Foreskin keratinocyte (primary cell): ENCODE measurements at places on chromosomes 1 and 21.
A peak's percentile ranks its signal among the peaks of the same experiment; 100 is the strongest.

DNA sequence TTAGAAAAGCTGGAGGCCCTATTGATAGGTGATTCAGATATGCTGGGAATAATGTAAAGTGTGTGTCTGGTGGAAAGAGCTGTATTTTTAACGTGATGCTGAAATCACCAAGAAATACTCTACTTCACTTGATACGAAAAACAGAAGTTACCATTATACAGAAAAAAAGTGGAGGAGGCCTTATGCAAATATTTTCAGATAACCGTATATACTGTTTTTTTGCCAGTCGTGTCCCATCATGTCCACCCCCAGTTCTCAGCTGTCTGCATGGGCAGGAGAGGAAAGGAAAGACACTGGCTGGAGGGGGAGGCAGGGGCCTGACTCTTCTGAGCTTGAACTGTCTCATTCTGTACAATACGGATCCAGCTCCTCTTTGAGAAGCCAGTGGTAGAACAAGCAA, 51.1 kb downstream of the KCNJ6 start:
- DNase-seq: no peak

DNA sequence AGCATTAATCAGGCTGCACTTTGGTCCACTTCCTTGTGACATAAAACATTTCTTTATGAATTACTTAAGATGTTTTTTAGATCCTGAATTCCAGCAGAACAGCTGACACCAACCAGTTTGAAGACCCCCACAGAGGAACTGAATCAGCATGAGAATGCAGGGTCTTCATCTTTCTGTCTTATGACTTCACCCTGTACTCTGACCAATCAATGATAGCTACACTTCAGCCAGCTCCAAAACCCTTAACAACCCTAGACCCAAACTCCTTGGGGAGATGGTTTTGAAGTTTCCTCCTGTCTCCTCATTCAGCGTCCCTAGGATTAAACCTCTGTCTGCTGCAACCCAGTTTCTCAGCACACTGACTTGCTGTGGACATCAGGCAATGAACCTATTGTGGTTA, 175.0 kb downstream of the CTH start:
- DNase-seq: no peak

- peak; percentile 57 for DNase-seq
Measured at GRCh38 chr1:216750031-216750627, 26.9 kb upstream of the ESRRG start.

GRCh38 chr1:115090186-115090490, 835 bp upstream of the TSPAN2 start:
- DNase-seq: no peak

DNA sequence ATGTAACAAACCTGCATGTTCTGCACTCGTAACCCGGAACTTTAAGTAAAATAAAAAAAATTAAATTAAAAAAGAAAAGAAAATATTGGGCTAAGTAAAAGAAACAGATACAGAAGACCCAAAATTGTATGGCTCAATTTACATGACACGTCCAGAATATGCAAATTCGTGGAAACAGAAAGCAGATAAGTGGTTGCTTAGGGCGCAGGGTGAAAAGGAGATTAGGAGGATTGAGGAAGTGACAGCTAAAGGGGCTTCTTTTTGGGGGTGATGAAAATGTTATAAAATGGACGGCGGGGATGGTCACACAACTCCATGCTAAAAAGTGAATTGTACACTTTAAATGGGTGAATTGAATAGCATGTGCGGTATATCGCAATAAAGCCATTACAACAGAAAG, 27.4 kb upstream of the ZBTB21 start:
- DNase-seq: no peak

GRCh38 chr1:241459186-241459802, 60.3 kb downstream of the FH start:
- no peak for DNase-seq

- no peak for DNase-seq
Measured at GRCh38 chr1:47593598-47594285, 155.9 kb downstream of the FOXD2 start.

- DNase-seq: no peak
Measured at GRCh38 chr1:55544826-55545225, 329.7 kb upstream of the USP24 start.

GRCh38 chr1:85605484-85606413, 25.2 kb downstream of the CCN1 start:
- no peak for DNase-seq

- no peak for DNase-seq
Measured at GRCh38 chr21:46022551-46023525, 41.3 kb downstream of the COL6A1 start.

DNA sequence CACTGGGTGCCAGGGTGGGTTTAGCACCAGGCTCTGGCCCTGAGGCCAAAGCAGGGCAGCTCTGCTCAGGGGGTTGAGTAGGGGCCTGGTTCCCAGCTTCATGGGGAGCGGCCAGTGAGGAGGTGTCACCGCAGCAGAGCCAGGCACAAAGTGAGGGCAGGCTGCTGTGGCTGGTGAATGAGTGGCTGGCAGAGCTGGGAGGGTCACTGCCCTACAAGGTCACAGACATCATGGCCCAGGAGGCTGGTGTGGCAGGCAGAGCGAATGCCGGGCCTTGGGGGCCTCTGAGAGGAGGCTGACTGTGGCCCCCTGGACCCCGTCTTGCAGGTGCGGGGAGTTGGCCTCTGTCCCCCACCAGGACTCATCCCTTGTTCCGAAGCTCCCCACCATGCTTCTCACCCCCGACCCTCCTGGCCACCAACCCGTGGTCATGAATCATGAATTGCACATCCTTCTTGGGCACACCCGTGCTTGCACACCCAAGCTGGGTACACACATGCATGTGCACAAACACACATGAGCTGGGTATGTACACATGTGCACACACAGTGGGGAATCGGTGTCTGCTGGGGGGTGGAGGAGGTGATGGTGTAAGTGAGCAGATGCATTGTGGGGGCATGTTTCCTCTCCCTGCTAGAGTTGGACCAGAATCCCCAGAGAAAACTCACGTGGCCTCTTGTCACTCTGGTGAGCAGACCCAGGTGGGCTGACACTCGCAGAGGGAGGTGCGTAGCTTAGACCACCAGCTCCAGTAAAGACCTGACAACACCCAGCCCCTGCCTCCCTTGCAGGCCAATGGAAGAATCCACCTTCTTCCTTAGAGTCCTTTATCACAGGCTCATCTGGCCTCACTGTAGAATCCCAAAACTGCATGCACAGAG, 4.8 kb upstream of the GNB1 start:
- DNase-seq: no peak

- DNase-seq: peak; percentile 66
Measured at GRCh38 chr21:43645136-43645891, 14.0 kb downstream of the HSF2BP start.

- peak; percentile 42 for DNase-seq
Measured at GRCh38 chr21:25342816-25343215, 264.5 kb downstream of the MRPL39 start.

GRCh38 chr1:201335174-201335870, 42.2 kb downstream of the TNNT2 start:
- DNase-seq: peak; percentile 80

DNA sequence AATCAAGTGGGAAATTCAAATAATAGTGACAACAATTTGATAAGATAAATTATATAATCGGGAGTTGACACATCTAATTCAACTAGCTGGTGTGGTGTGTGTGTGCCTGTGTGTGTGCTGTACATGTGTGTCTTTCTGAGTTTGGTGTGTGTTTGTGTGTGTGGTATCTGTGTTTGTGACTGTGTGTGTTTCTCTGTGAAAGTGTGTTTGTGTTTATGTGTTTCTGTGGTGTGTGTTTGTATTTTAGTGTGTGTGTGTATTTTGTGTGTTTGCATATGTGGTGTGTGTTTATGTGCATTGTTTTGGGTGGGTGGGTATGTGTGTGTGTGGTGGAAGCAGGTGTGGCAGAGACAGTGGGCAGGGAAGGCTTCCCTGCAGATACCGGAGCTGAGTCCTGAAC, 4.8 kb upstream of the DSCAM start:
- no peak for DNase-seq

DNA sequence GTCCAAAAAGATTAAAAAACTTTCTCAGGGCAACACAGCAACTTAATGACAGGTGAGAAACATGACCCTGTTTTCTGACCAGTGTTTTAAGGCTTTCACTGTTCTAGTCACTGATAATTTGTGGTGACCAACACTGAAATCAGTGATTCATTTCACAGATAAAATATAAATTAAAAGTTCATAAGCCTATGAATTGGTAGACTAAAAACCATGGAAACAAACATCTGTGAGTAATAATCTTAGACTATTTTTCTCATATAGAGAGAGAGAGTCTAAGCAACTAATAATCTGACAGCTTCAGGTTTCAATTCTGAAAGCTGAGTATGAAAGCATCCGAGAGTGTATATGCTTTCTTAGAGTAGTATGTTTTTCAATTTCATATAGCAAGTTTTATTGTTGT, 536.9 kb downstream of the ADGRL2 start:
- DNase-seq: no peak

- no peak for DNase-seq
Measured at GRCh38 chr1:41898191-41898713, 20.5 kb downstream of the HIVEP3 start.

DNA sequence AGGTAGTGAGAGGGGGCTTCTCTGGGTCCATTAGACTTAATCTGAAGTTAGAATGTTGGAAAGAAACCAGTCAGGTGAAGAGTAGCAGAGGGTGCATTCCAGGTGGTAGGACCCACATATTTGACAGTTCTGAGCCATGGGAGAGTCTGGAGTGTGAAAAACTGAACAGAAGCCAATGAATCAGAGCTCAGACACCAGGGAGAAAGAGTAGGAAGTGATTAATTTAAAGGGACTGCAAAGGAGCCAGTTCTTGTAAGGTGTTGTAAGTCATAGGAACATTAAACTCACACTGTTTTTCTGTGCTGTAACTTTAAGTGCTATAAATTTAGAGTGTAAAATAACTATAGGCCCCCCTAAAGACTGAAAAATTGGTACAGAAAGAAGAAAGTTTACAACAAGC, 5.9 kb upstream of the DHX9 start:
- peak; percentile 46 for DNase-seq

DNA sequence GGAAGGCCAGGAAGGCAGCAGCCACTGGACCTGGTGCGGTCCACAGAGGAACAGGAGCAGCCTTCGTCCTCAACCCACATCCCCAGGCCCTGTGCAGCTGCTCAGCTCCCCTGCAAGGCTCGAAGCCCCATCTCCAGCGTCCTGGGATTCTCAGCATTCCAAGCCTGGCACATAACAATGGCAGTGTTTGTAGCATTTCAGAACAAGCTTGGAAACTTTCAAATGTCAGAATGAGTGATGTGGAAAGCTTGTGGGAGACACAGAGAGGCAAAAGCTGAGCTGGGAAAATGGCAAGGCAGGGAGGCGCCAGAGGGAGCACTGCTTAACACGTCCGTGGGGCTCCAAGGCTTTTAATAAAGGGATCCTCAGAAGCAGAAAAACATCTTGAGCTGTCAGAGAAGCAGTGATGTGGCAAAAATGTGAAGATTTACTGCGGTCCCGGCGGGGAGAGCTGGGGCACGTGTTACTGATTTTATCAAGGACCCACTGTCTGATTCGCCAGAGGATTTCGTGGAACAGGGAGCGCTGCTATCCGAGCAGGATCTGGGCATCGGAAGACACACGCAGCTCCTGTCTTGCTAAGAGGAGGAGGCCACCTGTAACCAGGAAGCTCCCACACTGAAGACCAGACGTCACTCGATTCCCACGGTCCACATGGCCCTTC, 38.1 kb downstream of the TOMM20 start:
- DNase-seq: no peak

DNA sequence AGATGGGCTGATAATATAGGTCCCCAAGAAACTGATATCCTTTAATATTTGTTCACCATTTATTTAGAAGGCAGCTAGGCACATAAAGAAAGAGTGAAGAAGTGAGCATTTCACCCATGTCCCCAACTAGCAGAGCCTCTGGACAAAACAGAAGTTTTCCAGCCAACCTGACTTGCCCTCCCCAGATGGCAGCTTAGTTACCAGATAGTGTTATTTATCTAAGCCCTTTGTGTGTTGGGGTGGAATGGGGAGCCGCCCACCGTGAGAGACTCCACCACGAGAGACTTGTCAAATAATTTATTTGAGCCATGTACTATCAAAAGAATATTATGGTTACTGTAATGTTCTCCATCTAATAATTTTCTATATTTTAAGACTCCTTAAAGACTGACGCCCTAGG, 54.9 kb upstream of the C1orf198 start:
- DNase-seq: no peak

- DNase-seq: no peak
Measured at GRCh38 chr1:36653850-36654249, 171.1 kb upstream of the CSF3R start.

- no peak for DNase-seq
Measured at GRCh38 chr1:243923292-243924171, 73.5 kb upstream of the AKT3 start.

- peak; percentile 65 for DNase-seq
Measured at GRCh38 chr1:53734650-53735211, 4.2 kb downstream of the GLIS1 start.

DNA sequence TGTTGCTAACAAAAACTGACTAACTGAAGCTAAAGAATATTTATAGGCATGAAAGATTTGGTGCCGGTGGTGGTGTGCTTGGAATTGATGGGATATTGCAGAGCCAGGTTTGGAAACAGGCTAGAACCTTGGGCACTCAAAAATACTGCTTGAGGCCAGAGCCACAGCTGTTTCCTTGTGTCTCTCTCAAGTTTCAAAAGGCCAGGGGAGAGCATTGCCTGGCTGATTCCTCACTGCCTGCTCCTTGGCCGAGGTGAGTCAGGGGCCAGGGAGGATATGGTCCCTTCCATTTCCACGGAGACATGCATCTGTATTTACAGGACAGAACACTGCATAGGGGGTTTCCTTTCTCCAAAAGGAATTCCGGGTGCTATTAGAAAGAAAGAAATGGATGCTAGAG, 36.1 kb upstream of the IVNS1ABP start:
- DNase-seq: no peak

DNA sequence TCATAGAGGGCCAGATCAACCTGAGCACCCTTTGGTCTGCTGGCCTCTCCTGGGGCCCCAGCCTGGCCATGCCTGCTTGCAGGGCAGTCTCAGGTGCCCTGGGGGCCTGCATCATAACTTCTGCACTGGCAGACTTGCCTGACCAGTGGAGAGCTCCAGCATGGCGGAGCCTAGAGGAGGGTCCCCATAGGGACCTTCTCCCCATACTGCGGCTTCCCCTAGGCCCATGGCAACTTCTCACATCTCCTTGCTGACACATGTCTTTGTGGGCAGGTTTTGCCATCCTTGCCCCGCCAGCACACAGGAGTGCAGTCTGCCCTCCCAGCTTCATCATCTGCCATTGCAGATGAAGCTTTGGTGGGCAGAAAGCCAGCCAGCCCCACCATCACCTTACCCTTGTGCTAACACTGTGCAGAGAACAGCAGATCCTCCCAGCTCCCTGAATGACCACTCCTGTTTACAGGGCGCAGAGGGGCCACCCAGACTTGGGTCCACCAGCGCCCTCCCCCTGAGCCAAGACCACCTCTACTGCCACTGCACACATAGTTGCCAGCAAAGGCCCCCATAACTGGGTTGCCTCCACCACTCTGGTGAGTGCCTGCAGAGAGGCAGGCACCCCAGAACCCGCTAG, 51.7 kb downstream of the ZP4 start:
- DNase-seq: no peak

- DNase-seq: peak; percentile 51
Measured at GRCh38 chr1:211037095-211037494, 96.9 kb downstream of the KCNH1 start.

GRCh38 chr21:44351535-44352252, 1.7 kb upstream of the TRPM2 start:
- DNase-seq: no peak

- DNase-seq: no peak
Measured at GRCh38 chr1:211632117-211632807, 43.2 kb downstream of the NEK2 start.
